ENCODE measurements at places on chromosomes 3 and 15. TPM values are rescaled to one million over a fixed set of nuclear protein-coding genes. Genes with fewer than 3 reads are reported as not detected.

Gene SLC24A5
- total RNA-seq: not detected

Gene GOLGA8A
- total RNA-seq: 6.1 TPM

Gene ROBO2
- under 0.01 TPM for total RNA-seq

Gene PLA1A
- total RNA-seq: not detected

Gene HRH1
- total RNA-seq: 9.4 TPM

Gene FBXO45
- 14.8 TPM for total RNA-seq

Gene THAP10
- total RNA-seq: 7.2 TPM

Gene PLSCR2
- total RNA-seq: not detected

Gene ANKRD63
- not detected for total RNA-seq

Gene MEIS2
- 10.3 TPM for total RNA-seq

Gene RAB6B
- 0.15 TPM for total RNA-seq

Gene DAPK2
- 1.2 TPM for total RNA-seq

Gene TUSC7
- total RNA-seq: not detected

Gene ITGA11
- 0.08 TPM for total RNA-seq

Gene CKMT1B
- total RNA-seq: 87.1 TPM

Gene UBAP1L
- 0.38 TPM for total RNA-seq

Gene TMEM115
- 47.8 TPM for total RNA-seq

Gene CHST13
- not detected for total RNA-seq

Gene CPB1
- total RNA-seq: not detected

Gene PLA2G4B
- total RNA-seq: 1.7 TPM
